Choroid plexus epithelial cell (primary cell): ENCODE measurements at places on chromosomes 5 and 9.

GRCh38 chr5:81522571-81522970, 128.6 kb upstream of the ACOT12 start:
- DNase-seq: no peak

DNA sequence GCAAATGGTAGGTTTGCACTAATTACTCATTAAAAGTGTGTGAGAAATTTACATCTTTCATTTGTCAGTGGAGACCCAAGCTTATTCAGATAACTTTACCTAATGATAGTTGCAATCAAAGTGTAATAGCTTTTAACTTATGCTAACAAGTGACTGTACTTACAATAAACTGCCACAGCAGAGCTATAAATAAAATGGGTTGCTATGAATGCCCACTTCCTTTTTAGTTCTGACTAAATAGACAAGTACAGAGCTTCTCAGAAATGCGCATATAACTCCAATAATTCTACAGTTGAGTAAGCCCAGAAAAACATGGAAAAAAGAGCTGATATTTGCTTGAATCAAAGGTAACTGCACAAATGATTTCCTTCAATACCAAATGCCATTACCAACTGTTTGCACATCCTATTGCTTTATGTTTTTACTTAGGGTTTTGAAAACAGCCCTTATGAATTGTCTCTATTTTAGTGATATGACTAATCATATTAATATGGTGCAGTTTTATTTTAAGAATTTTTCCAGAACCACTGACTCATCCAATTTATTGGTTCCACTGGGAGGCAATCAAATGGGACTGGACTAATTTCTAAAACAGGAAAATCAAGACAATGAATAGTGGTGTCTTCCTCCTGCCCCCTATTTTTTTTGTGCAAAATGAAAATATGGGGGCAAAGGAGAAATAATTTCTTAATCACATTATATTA, 84.1 kb downstream of the PPP2R2B start:
- DNase-seq: no peak

- DNase-seq: no peak
These were observed 17.9 kb upstream of the RLN1 start for GRCh38 chr9:5357431-5358105.

DNA sequence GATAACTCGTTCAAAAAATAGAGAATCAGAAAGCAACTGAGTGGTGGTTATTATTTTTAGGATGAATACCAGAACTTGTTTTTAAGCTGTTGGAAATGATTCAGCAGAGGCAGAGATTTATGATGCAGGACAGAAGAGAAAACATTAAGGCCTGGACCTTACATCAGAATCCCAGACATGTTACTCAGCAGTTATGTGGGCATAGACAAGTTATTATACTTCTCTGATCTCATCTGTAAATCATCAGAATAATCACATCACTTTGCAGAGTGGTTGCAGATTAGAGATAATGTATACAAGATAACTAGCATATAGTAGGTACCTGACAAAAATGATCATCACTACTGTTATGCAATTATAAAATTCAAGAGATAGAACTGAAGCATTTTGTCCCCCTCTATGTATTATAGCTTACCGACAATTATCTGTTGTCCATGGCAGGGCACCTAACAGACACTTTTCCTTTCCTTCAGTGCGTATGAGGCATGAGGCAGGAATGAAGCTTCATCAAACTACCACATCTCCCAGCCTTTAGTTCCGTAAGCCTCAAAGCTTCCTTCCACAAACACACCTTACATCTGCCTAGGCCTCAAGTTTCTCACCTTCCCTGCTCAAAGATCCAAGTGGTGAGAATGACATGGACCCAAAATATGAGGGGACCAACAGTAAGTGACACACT, 165.9 kb downstream of the DENND1A start:
- peak; percentile 34 for DNase-seq

DNA sequence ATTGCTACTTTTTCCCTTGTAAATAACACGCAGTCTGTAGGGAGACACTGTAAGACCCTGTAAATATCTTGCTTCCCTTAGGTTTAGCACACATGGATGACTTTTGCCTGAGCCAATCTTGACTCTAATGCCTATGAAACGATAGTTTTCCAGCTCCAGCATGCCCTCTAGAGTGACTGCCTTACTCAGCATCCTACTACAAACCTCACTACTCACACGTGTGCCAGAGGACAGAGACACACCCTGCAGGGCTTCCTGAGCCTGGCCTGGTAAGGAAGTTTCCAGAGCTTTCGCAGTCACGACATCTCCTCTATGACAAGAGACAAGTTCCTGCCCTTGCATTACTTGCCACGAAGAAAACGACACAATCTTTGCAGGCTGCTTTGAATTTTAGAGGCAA, 138.1 kb downstream of the ATPSCKMT start:
- peak; percentile 70 for DNase-seq
